ENCODE measurements at places on chromosomes 5 and 9. TPM values are rescaled to one million over a fixed set of nuclear protein-coding genes. Genes with fewer than 3 reads are reported as not detected.

SAXO1 gene
- total RNA-seq = not detected

ADAMTSL2 gene
- total RNA-seq = 0.75 TPM

MEF2C gene
- 62.7 TPM for total RNA-seq

PMPCA gene
- total RNA-seq = 47.2 TPM

PCDHA9 gene
- total RNA-seq = 0.09 TPM

CCDC171 gene
- total RNA-seq = 0.81 TPM

Data from endothelial cell of coronary artery (primary cell).